Left lobe of liver (tissue), 2 donors: ENCODE measurements at places on chromosomes 3 and 15. TPM values are rescaled to one million over a fixed set of nuclear protein-coding genes. Genes with fewer than 3 reads are reported as not detected.
A peak's percentile ranks its signal among the peaks of the same experiment; 100 is the strongest.

DNA sequence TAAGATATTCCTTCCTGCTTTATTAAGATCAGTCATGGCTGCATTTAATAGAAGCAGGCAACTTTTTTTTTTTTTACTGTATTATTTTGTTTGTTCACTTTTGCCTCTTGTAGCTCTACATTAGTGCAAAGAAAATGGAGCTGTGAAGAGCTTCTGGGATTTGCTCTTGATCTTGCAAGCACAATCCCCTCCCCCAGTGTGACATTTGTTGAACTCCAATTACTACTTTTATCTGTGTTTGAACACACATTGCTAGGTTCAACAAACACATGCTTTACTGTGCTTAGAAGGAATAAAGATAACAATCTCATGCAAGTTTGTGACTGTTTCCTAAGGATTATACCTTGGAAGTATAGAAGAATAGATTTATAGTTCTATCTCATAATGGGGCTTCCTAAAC, 648.8 kb downstream of the NLGN1 start:
- DNase-seq, result no peak

GRCh38 chr15:52559575-52559974, 9.3 kb downstream of the ARPP19 start:
- DNase-seq, result no peak

- DNase-seq, result no peak
Observed at GRCh38 chr3:12234192-12234591, 54.7 kb upstream of the PPARG start.

GRCh38 chr3:119810018-119810435, 28.1 kb downstream of the NR1I2 start:
- DNase-seq, result no peak

DNA sequence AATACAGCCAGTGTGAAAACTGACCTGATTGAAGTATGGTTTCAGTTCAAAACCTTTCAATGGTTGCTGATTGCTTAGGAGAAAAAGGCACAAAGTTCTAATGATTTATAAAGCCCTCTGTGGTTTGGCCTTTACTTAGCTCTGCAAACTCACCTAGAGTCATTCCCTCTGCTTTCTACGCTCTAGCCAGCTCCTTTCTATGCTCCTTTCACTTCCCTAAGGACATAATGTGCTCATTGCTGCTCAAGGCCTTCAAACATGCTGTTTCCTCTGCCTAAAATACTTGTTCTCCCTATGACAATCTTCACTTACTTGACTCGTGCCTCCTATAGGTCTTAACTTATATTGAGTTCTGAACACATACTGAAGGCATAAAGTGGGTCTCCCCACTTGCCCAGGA, 19.0 kb downstream of the RPL39L start:
- DNase-seq, result no peak

DNA sequence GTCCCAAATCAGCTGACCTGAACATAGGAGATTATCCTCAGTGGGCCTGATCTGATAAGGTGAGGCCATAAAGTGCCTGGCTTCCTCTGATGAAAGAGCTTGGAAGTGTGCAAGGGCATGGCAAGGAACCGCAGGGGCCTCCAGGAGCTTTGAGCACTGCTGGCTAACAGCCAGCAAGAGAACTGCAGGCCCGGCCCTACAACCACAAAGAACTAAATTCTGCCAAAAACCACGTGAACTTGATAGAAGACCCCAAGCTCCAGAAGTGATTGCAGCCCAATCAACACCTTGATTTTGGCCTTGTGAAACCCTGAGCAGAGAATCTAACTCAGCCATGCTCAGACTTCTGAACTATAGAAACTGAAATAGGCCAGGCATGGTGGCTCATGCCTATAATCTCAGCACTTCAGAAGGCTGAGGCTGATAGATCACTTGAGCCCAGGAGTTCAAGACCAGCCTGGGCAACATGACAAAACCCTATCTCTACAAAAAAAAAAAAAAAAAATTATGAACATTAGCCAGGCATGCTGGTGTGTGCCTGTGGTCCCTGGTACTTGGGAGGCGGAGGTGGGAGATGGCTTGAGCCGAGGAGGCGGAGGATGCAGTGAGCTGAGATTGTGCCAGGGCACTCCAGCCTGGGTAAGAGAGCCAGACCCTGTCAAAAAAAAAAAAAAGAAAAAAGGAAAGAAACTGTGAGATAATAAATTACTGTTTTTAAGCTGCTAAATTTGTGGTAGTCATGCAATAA, 7.7 kb upstream of the DIS3L start:
- no peak for DNase-seq

DNA sequence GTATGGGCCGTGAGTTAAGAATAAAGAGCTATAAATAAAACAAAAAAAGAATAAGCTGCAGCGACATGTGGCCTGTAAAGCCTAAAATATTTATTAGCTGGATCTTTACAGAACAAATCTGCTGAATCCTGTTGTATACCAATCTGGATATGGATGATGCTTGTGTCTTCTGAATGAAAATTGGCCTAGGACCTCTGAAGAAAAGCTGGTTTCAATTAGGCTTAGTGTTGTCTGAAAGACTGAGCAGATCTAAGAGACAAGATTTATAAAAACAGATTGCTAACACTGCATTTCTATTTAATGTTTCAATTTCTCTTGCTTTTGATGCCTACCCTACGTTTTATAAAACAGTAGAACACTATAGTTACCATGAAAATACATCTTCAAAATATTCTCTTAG, 57.9 kb downstream of the ST3GAL6 start:
- no peak for DNase-seq

DNA sequence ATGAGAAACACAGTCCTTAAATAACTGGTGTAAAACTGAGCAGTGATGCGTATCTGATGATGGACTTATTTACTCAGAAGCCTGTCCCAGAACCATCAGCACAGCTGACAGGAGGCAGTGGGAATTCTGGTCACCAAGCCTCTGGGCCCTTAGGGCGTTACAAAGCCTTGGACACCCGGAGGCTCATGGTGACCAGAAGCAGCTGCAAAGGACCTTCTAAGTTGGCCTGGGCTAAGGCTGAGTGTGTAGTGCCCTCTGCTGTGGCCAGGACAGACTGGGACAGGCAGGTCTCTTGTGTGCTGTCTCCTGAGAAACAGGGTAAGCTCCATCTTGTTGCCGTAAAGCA, 168.9 kb downstream of the ATP10A start:
- DNase-seq, result no peak

DNA sequence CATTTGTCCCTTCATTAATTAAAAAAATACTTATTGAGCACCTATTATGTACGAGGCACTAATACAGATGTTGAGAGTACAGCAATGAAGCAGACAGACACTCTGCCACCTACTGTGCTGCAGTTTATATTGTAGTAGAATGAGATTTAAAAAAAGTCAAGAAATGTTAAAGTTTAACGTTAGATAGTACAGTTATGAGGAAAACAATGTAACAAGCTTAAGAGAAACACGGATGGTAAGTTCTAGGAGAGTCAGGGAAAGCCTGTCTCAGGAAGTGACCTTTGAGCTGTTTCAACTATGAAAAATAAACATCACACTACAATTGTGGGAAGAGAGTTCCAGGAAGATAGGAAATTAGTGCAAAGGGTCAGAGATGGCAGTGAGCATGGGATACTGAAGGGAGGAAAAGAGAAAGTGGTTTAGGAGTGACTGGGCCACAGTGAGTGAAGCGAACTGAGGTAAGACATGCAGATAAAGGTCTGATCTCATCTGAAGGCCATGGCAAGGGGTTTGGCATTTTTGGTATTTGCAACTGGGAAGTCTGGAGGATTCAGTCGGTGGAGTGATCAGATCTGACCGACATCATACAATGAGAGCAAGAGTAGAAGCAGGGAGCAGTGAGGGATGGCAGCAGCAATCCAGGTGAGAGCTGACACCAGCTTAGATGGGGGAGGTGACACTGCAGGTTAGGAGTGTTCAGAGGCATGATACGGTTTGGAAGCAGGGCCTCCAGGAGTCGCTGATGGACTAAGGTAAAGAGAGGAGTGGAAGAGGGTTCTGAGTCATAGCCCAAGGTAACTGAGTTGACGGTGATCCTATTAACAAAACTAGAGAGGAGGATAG, 28.5 kb downstream of the PLSCR4 start:
- peak; percentile 59 for DNase-seq

- DNase-seq, result no peak
Observed at GRCh38 chr15:32117122-32117521, 86.8 kb downstream of the CHRNA7 start.

DNA sequence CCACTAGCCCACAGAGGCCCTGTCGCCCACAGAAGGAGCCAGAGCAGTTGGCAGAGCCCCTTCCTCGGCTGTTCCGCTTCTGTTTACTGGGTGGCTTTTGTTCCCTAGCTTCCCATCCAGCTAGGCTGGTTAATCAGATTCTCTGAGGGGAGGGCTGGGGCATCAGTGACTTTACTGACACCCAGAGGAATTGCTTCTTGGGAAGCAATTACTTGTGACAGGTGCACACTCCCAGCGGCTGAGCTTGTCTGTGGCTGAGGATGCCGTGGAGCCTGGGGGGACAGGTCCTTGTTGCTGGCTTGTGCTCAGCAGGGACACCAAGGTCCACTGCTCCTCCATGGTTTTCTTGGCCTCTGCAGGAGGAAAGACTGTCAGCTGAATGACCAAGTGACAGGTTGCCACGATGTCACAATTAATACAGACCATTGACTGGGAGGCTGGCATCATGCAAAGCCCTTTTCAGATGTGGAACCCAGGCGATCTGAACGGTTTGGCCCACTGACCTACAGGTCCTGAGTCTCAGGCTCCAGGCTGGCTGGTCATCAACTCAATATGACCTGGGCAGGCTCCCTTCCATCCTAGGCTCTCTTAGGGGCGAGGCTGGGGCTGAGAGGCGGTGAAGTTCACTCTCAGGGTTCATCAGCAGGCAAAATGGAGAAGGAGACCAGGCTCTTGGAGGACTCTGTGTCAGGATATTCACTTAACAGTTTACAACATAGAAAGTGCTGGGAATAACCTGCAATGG, 31.8 kb upstream of the SFMBT1 start:
- peak; percentile 29 for DNase-seq

DNA sequence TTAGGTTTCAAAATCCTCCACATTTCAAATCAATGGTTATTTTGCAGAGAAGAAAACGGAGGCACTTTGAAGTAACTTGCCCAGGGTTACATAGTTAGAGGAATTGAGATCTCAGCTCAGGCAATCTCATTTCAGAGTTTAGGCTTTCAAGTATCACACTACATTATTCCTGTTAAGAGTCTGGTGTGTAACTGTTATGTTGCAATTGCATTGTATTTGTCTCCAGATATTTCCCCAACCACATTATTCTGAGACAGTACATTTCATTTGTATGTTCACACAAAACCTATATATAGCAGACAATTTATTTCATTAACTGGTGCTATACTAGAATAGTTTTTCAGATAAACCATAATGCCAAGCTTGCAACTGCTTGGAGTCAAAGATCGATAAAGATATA, 154.2 kb upstream of the TSPAN3 start:
- DNase-seq, result no peak

- DNase-seq, result no peak
Observed at GRCh38 chr3:58006661-58007060, 1.6 kb upstream of the FLNB start.

GRCh38 chr3:150146991-150147761, 176.5 kb upstream of the PFN2 start:
- DNase-seq, result no peak

- peak; percentile 78 for DNase-seq
Observed at GRCh38 chr3:40877631-40878463, 321.5 kb upstream of the CTNNB1 start.

DNA sequence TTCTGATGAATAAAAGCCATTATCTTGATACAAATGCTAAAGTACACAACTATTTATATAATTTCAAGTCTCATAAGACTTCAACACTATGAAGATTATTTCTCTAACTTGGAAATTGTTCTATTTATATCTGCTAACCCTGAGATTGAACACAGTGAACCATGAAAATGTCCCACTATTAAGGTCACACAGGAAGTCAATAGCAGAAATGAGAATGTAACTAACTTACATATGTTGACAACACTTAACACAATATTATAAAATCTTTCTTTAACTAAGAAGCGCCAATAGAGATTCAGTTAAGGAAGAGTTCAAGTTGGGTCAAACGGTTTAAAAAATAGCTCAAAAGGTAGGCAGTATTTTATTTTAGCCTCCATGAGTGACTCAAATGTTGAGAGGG, 551.8 kb upstream of the CBLB start:
- no peak for DNase-seq

Gene C3orf85
- total RNA-seq, result 11.4 TPM

Gene MME
- 66.3 TPM for total RNA-seq

Gene GOLGA8S
- total RNA-seq, result 0.35 TPM

Gene KNG1
- total RNA-seq, result 1,019 TPM

Gene B3GALNT1
- 0.33 TPM for total RNA-seq

Gene CCDC32
- total RNA-seq, result 6.5 TPM

Gene TPRG1
- 33.3 TPM for total RNA-seq

Gene CFAP92
- total RNA-seq, result not detected

Gene ZNF80
- total RNA-seq, result not detected

Gene ANP32A
- total RNA-seq, result 41.5 TPM

Gene ARPP21
- total RNA-seq, result 0.63 TPM

Gene FILIP1L
- total RNA-seq, result 0.93 TPM

Gene ZDHHC19
- total RNA-seq, result 1.3 TPM

Gene CSPG5
- 0.48 TPM for total RNA-seq

Gene TMEM212
- not detected for total RNA-seq
